ENCODE measurements at places on chromosomes 3 and 15. TPM values are rescaled to one million over a fixed set of nuclear protein-coding genes. Genes with fewer than 3 reads are reported as not detected.

- H3K27ac ChIP-seq, result no peak overlapping the region
- no peak overlapping the region for H3K4me3 ChIP-seq
- peaks cover 17% of the 10 kb centered on the region for H3K27me3 ChIP-seq
Measured at GRCh38 chr15:78714890-78715289, 73.9 kb upstream of the CHRNB4 start.

DNA sequence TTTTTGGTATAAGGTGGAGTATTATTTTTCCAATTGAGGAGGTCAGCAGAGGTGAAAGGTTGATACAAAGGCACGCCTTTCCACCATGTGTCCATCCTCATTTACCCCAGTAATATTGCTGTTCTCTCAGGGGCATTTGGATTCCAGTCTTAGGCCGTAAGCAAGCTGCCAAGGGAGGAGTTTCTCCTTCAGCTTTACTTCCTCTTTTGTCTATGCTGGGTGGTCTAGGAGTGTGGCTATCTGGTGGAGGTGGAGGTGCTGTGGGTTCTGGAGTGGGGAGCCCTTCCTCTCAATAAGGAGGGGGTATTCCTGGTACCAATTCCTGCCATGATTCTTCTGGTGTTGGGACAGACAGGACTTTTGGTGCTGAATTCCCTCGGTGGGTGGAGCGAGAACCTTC, 340.6 kb downstream of the KCNH8 start:
- H3K27ac ChIP-seq, result no peak overlapping the region
- peaks cover 2% of the 10 kb centered on the region for H3K4me1 ChIP-seq
- H3K4me3 ChIP-seq, result no peak overlapping the region
- H3K36me3 ChIP-seq, result no peaks in the 10 kb centered on the region
- H3K27me3 ChIP-seq, result no peaks in the 10 kb centered on the region

GRCh38 chr3:75506603-75507002, 157.5 kb upstream of the FRG2C start:
- no peak for DNase-seq
- no peaks in the 10 kb centered on the region for H3K4me1 ChIP-seq
- no peak overlapping the region for H3K27ac ChIP-seq
- peaks cover 44% of the 10 kb centered on the region for H3K36me3 ChIP-seq
- no peaks in the 10 kb centered on the region for H3K27me3 ChIP-seq

OXTR gene
- total RNA-seq, result 0.18 TPM

GRCh38 chr3:107212618-107213017, 164.6 kb upstream of the CCDC54 start:
- H3K4me1 ChIP-seq, result no peaks in the 10 kb centered on the region
- peaks cover 2% of the 10 kb centered on the region for H3K36me3 ChIP-seq
- peaks cover 3% of the 10 kb centered on the region for H3K27me3 ChIP-seq

DNA sequence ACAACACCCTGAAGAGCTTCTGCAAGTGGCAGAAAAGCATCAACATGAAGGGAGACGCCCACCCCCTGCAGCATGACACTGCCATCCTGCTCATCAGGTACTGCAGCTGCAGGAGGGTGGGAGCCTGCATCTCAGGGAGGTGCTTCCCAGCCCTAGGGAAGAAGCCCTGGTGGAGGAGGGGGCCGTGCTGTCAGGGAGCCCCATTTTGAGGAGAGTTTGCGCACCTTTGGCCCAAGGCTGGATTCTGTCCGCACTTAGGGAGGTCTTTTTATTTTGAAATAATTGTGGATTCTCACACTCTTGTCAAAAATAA, 42.1 kb downstream of the SAXO2 start:
- no peaks in the 10 kb centered on the region for H3K36me3 ChIP-seq
- H3K4me1 ChIP-seq, result no peaks in the 10 kb centered on the region
- no peaks in the 10 kb centered on the region for H3K27me3 ChIP-seq

RASL12 gene
- total RNA-seq, result not detected

- no peaks in the 10 kb centered on the region for H3K4me1 ChIP-seq
- peak; percentile 58 for DNase-seq
- H3K4me3 ChIP-seq, result no peak overlapping the region
- peaks cover 11% of the 10 kb centered on the region for H3K27me3 ChIP-seq
Measured at GRCh38 chr3:59212128-59212779, 162.4 kb upstream of the CFAP20DC start.

LTK gene
- total RNA-seq, result 0.18 TPM

GRCh38 chr15:79816571-79816970, 80.2 kb downstream of the MTHFS start:
- no peak overlapping the region for H3K4me3 ChIP-seq
- peaks cover 3% of the 10 kb centered on the region for H3K4me1 ChIP-seq
- no peak for DNase-seq
- no peak overlapping the region for H3K27ac ChIP-seq
- no peaks in the 10 kb centered on the region for H3K27me3 ChIP-seq

PPM1L gene
- 5.9 TPM for total RNA-seq

- peaks cover 55% of the 10 kb centered on the region for H3K4me1 ChIP-seq
- peak overlapping the region; percentile 90 for H3K27ac ChIP-seq
- H3K36me3 ChIP-seq, result peaks cover 3% of the 10 kb centered on the region
- DNase-seq, result peak; percentile 78
- no peaks in the 10 kb centered on the region for H3K27me3 ChIP-seq
Measured at GRCh38 chr3:50320853-50321335, 1.7 kb downstream of the HYAL2 start.

ZFYVE19 gene
- total RNA-seq, result 33.8 TPM

- DNase-seq, result no peak
- H3K4me1 ChIP-seq, result peaks cover 32% of the 10 kb centered on the region
- H3K27me3 ChIP-seq, result no peaks in the 10 kb centered on the region
Measured at GRCh38 chr3:49164983-49165720, 979 bp downstream of the CCDC71 start.

PLS1 gene
- 3.2 TPM for total RNA-seq

KCNMB3 gene
- 2.4 TPM for total RNA-seq

SAXO2 gene
- total RNA-seq, result 3.9 TPM

DNA sequence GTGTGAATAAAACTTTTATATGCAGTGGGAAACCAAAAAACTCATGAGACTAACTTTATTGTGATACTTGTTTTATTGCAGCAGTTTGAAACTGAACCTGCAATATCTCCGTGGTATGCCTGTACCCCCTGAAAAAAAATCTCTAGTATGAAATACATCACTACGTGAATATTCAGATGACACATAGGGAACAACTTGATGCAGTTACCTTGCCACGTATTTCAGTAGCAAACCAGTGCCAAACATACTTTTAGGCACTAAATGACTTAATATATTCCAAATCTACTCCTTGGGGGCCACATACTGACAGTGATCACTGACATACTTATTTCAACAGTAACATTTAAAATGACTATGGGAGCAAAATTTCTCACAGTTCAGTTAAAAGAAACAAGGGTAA, 13.8 kb downstream of the CRBN start:
- no peaks in the 10 kb centered on the region for H3K27me3 ChIP-seq
- H3K36me3 ChIP-seq, result peaks cover 26% of the 10 kb centered on the region
- DNase-seq, result no peak
- H3K4me3 ChIP-seq, result no peak overlapping the region

- no peak overlapping the region for H3K4me3 ChIP-seq
- no peak overlapping the region for H3K27ac ChIP-seq
- DNase-seq, result no peak
Measured at GRCh38 chr3:15585111-15585845, 16.1 kb downstream of the HACL1 start.

DNA sequence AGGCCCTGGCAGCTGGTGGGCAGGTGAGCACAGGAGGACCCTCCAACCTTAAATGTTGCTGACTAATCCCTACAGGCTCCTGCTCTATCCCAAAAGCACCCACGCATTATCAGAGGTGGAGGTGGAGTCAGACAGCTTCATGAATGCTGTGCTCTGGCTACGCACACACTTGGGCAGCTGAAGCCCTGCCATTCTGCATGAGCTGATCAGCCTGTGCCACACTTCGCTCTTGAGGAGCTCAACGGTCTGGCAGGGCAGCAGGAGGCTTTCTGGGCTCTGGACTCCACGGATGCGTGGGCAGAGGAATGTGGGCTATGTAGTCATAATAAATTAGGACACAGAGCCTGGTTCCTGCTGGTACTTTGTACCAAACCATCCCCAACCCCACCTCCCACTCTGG, 6.1 kb downstream of the MST1 start:
- no peaks in the 10 kb centered on the region for H3K27me3 ChIP-seq
- H3K27ac ChIP-seq, result no peak overlapping the region
- H3K4me3 ChIP-seq, result no peak overlapping the region

DNA sequence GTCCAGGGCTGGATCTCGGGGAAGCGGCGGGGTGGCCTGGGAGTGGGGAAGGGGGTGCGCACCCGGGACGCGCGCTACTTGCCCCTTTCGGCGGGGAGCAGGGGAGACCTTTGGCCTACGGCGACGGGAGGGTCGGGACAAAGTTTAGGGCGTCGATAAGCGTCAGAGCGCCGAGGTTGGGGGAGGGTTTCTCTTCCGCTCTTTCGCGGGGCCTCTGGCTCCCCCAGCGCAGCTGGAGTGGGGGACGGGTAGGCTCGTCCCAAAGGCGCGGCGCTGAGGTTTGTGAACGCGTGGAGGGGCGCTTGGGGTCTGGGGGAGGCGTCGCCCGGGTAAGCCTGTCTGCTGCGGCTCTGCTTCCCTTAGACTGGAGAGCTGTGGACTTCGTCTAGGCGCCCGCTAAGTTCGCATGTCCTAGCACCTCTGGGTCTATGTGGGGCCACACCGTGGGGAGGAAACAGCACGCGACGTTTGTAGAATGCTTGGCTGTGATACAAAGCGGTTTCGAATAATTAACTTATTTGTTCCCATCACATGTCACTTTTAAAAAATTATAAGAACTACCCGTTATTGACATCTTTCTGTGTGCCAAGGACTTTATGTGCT, 527 bp downstream of the B2M start:
- peaks cover 72% of the 10 kb centered on the region for H3K4me1 ChIP-seq
- peak overlapping the region; percentile 100 for H3K4me3 ChIP-seq
- peak overlapping the region; percentile 100 for H3K27ac ChIP-seq
- peaks cover 68% of the 10 kb centered on the region for H3K36me3 ChIP-seq
- peak; percentile 72 for DNase-seq
- no peaks in the 10 kb centered on the region for H3K27me3 ChIP-seq

GRCh38 chr15:73994912-73995622, 551 bp downstream of the PML start:
- DNase-seq, result no peak
- H3K4me3 ChIP-seq, result peak overlapping the region; percentile 99
- peak overlapping the region; percentile 98 for H3K27ac ChIP-seq
- H3K27me3 ChIP-seq, result no peaks in the 10 kb centered on the region
- H3K36me3 ChIP-seq, result no peaks in the 10 kb centered on the region
- H3K4me1 ChIP-seq, result peaks cover 72% of the 10 kb centered on the region

KIF7 gene
- total RNA-seq, result 0.10 TPM

DNA sequence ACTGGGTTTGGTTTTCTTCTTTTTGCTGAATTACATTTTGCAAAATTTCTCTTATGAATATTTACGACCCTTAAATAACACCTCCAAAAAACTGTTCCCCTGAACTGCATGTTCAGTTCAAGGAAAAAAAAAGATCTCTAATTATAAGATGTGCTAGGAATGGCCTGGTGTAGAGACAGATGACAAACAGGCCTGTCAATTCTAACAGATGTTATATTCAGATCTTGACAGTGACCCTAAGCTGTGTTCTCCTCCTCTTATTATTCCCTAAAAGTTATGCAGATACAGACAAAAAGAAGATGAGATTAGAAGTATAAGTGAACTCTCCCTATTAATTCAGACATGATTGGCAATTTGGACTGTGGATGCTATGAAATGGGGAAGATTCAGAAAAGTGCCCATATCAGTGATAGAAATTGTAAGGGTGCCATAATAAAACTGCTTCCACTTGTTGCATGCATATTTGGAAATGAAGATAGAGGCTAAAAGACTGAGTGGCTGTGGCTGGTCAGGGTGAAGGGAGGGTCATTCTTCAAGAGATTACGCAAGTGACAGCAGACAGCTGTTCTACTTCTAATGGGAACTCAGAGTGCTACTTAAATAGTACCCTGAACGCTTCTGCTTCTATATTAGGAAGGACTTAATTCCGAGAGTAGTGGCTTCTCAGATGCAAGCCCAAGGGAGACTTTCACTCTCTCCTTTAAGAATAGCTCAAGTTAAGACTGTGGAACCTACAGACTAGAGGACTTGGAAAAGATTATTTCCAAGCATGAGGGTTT, 75.5 kb downstream of the ADAMTS9 start:
- H3K4me1 ChIP-seq, result no peaks in the 10 kb centered on the region
- no peaks in the 10 kb centered on the region for H3K36me3 ChIP-seq
- no peak overlapping the region for H3K27ac ChIP-seq
- H3K4me3 ChIP-seq, result no peak overlapping the region
- H3K27me3 ChIP-seq, result no peaks in the 10 kb centered on the region

UNC13C gene
- total RNA-seq, result not detected

GRCh38 chr3:188520466-188520865, 366.5 kb downstream of the LPP start:
- H3K27ac ChIP-seq, result no peak overlapping the region
- no peaks in the 10 kb centered on the region for H3K4me1 ChIP-seq
- no peaks in the 10 kb centered on the region for H3K27me3 ChIP-seq
- peaks cover 20% of the 10 kb centered on the region for H3K36me3 ChIP-seq
- H3K4me3 ChIP-seq, result no peak overlapping the region

- no peak overlapping the region for H3K4me3 ChIP-seq
- H3K27ac ChIP-seq, result no peak overlapping the region
- DNase-seq, result no peak
- peaks cover 32% of the 10 kb centered on the region for H3K4me1 ChIP-seq
- peaks cover 49% of the 10 kb centered on the region for H3K36me3 ChIP-seq
Measured at GRCh38 chr15:76935620-76936019, 4.1 kb downstream of the RCN2 start.

SOX14 gene
- not detected for total RNA-seq

GRCh38 chr3:192302721-192303120, 424.6 kb downstream of the FGF12 start:
- H3K4me1 ChIP-seq, result no peaks in the 10 kb centered on the region
- H3K36me3 ChIP-seq, result no peaks in the 10 kb centered on the region
- no peaks in the 10 kb centered on the region for H3K27me3 ChIP-seq

Measured in naive thymus-derived CD8-positive, alpha-beta T cell (primary cell).